Activated T-cell treated with anti-CD3 and anti-CD28 coated beads, Interleukin-2, amount 50 U/mL, for 4 hours (primary cell): ENCODE measurements at places on chromosomes 3 and 15. TPM values are rescaled to one million over a fixed set of nuclear protein-coding genes. Genes with fewer than 3 reads are reported as not detected.

The SSUH2 gene
- not detected for total RNA-seq

The FGD5 gene
- 0.13 TPM for total RNA-seq

The CYP1A1 gene
- total RNA-seq: 0.90 TPM

The ZXDC gene
- total RNA-seq: 24.4 TPM

The LSMEM2 gene
- not detected for total RNA-seq

The CAND2 gene
- 1.4 TPM for total RNA-seq

The SRGAP3 gene
- total RNA-seq: 0.42 TPM

The CGNL1 gene
- total RNA-seq: 0.05 TPM

The DZIP3 gene
- 2.4 TPM for total RNA-seq

The LSAMP gene
- total RNA-seq: not detected

The SOX2 gene
- not detected for total RNA-seq

The EXD1 gene
- not detected for total RNA-seq

The ARGFX gene
- not detected for total RNA-seq

The MKRN3 gene
- total RNA-seq: 1.6 TPM

The GOLGA6B gene
- not detected for total RNA-seq

- DNase-seq: no peak
These were observed 28.4 kb downstream of the PLS1 start for GRCh38 chr3:142624341-142625152.

DNA sequence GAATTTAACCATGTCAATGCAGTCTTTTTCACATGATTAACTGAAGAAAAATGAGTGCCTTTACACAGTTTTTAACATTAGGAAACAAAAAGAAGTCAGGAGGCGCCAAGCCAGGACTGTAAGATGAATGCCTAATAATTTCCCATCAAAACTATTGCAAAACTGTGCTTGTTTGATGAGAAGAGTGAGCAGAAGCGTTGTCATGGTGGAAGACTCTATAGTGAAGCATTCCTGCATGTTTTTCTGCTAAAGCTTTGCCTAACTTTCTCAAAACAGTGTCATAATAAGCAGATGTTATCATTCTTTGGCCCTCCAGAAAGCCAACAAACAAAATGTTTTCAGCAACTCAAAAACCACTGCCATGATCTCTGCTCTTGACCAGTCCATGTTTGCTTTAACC, 156.8 kb upstream of the CDIN1 start:
- DNase-seq: no peak

DNA sequence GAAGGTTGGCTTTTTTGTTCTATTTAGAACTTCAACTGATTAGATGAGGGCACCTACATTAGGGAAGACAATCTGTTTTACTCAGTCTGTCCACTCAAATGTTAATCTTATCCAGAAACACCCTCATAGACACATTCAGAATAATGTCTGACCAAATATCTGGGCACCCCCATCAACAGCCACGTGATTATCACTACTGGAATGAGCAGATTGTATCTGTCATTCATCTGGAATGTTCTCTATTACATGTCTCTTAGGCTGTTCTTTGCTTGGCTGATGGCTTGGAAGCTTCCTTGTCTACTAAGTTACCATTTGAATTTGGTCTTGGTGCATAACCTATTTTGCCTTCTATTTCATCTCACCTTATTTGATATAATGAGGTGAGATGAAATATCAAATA, 15.7 kb upstream of the LRRC58 start:
- DNase-seq: no peak

DNA sequence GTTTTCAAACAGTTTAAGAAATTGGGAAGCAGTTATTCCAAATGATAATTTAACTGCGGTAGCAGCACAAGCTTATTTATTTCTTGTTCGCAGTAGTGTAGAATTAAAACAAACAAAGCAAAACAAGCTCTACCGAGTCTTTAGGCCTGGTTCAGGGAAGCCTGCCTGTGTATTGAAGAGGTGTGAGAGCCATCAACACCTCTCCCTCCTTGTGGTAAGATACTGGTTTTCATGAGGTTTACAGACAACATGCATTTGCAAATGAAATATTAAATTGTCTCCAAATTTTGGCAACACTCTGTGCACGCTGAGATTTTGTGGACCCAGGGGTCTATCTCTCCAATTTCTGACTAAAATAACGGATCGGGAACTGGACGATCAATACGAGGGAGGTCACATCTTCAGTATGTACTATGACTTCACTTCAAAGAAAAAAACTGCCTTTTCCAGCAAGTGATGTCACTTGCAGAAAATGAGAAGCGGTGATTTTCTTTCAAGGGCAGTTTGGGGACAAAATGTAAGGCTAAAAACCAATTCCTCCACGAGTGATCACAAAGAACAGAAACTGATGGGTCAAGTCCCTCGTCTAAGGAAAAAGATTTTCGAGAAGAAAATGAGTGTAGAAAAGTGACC, 721 bp downstream of the ATR start:
- no peak for DNase-seq

DNA sequence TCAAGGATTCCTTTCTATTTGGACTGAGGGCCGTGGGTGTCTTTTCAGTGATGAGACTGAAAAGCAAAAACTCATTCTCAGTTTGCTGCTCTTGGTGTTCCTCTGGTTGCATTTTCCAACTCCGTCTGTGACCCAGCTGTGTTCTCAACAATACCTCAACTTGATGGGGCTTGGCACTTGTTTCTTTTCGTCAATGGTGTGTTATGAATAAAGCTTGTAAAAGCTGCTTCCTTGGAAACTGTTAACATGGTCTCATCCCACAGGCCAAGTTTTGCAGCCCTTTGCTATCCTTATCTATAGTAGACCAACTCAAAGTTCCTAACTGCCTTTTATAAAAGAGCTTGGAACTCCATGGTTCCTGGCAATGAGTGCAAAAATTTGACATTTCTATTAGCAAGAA, 142.5 kb upstream of the UBE2E1 start:
- DNase-seq: no peak

DNA sequence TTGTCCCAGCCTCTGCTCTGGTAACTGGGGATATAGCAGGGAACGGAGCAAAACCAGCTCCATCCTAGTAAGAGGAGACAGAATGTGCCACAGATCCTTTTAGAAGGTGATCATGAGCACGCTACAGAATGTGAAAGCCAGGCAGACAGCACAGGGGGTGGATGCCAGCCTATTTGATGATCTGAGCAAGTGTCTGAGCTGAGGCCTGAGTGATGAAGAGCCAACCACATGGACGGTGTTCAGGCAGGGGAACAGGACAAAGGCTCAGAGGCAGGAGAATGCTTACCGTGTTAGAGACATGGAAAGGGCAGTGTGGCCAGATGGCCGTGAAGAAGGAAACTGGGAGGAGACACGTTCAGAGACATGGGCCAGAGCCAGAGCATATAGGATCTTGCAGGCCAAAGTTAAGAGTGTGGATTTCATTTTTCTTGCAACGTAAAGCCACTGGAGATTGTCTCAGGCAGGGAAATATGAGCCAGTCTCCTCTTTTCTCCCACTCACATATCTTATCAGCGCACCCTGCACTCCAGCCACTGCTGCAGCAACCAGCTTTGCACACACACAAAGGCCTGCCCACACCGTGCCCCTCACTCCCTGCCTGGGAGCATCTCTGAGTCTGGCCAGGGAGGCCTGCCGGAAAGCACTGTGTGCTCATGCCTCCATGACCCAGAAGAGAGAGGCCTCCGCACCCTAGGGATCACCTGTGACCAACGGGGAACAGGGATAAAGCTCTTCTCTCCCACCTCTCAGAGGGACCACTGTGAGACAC, 20.1 kb downstream of the RAB43 start:
- DNase-seq: no peak

DNA sequence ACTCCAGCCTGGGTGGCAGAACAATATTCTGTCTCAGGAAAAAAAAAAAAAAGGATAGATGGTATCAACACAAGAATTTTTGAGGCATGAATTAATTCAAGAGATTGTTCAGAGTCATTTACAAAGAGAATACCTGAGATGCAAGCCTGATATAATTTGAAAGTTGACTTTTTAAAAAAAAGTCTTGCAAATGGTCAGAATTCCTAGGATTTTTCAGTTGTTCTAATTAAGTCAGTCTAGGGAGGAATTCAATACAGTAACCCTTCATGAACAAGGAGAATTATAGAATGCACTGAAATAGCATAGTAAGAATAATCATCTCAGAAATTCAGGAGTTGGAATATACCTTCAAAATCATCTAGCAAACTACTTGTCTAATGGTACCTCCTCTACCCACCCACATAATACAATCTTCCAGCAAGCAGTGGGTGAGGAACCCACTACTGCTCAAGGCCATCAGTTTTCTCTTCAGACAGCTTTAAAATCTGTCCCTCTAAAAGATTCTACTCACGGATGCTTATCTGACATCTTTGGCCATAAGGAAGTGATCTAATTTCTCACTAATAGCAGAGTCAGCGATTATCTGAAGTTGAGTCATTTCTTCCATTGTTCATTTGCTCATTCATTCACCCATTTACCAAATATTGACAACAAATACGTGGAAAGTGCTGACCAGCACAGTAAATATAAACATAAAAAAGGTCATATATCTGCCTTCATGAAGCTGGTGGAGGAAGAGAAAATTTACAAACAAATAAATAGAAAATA, 159.6 kb downstream of the GREM1 start:
- DNase-seq: no peak

GRCh38 chr3:169822540-169822939, 9.8 kb upstream of the LRRC34 start:
- DNase-seq: no peak

DNA sequence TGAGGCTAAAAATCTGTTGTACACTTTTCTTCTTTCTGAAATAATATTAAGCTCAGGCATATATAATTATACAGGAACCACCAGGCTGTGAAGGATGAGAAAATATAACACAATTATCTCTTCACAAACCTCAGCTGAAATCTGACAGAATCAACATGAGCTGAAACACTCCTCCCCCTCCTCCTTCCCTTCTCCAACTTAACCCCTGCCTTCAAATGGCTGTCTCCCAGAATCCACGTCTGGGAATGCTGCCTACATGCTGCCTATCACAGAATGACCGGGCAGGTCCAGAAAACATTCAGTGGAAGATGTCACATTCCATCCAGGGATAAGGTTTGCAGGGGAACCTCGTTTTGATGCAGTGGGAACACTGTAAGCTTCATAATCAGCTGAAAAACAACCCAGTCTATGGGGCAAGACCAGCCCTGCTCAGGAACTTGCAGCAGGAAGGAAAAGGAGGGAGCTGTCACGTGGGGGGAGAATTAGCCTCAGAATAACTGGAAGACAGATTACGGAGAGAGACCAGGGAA, 44.0 kb upstream of the SEMA6D start:
- DNase-seq: no peak

DNA sequence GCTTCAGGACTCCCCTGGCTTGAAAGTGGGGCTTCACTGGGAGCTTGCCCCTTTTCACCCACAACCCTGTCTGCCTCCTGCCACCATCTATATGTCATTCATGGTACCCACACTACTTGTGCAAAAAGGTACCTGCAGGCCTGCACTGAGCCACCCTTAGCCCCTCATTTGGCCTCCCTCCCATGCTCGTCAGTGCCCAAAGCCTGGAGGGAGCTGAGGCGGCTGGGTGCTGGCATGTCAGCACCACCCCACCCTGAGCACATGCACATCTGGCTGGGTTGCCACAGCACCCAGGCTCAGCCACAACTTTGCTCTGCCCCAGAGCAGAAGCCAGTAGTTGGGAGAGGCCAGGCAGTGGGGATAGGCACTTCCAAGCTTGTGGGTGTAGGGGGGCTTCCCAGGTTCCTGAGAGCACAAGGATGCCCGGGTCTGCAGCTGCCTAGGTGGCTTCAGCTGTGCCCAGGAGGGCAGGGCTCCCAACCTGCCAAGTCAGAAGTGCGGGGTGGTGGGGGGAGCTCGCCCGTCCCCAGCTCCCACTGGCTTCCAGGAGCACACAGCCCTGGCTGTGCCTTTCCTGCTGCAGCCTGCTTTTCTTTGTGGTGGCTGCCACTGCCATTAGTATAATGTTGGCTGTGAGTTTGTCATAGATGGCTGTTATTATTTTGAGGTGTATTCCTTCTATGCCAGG, 1054.6 kb upstream of the EPHA6 start:
- DNase-seq: no peak

GRCh38 chr3:113166357-113166718, 45.0 kb upstream of the BOC start:
- DNase-seq: no peak

- DNase-seq: no peak
These were observed 1.8 kb downstream of the IGDCC4 start for GRCh38 chr15:65420975-65421359.

DNA sequence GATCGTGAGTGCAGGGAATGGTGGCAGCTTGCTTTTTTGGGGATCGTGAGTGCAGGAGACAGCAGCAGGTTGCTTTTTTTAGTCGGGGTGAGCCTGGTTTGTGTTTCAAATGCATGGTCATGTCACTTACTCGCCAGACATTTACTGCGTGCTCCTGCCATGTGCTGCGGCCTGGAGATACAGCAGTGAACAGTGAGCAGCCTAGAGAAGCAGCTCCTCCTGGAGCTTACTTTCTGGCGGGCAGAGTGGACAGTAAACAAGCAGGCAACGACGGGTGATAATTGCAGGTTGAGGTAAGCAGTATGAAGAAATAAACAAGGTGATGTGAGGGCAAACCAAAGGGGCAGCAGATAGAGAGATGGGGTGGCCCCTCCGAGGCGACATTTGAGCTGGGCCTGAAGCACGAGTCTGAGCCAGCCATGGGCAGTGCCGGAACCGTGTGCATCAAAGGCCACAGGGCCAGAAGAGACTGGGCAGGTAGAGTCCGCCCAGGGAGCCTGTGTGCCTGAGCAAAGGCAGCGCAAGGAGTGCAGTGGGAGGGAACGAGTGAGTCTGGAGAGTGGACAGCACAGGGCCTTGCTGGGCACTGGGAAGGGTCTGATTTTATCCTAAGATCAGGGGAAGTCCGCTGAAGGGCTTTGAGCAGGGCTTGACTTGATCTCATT, 57.3 kb upstream of the RASA2 start:
- DNase-seq: no peak

DNA sequence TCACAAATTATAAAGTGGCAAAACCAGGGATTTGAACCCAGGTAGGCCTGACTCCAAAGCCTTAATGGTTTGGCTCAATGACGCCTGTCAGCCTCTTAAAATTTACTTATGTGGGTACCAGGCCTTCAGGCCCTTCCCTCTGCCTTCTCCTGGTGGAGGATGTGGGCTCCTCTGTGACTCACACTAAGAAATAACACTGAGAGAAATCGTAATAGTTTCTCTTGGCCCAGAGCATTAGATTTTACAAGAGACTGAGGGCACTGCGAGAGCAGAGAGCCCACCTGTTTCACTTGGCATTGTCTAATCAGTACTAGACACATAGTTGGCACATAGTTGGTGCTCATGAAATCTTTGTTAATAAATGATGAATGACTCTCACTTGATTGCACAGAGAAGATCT, 505.2 kb downstream of the SHQ1 start:
- DNase-seq: peak; percentile 18

GRCh38 chr15:26872206-26872605, 5.3 kb downstream of the GABRA5 start:
- DNase-seq: no peak

GRCh38 chr3:106277731-106278130, 408.9 kb upstream of the CBLB start:
- DNase-seq: no peak

- DNase-seq: no peak
These were observed 160.5 kb upstream of the CHRNA7 start for GRCh38 chr15:31869686-31870307.

DNA sequence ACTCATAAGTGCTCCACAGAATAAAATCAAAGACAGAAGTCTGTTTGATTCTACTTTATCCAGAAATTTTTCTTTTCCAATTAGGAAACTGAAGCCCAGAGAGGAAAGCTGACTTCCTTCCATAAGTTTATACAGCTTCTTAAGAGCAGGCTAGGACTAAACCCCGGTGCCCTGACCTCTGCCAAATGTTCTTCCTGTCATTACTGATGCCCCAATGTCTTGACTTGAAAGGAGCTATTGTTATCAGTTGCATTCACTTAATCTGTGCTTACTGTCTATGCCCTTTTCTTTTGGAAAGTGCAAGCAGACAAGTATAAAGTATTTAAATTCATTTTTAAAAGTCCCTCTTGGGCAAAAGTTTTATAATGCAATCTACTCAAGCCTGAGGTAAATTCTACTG, 18.1 kb downstream of the CD200 start:
- no peak for DNase-seq
